ENCODE measurements at places on chromosomes 7 and 10.

DNA sequence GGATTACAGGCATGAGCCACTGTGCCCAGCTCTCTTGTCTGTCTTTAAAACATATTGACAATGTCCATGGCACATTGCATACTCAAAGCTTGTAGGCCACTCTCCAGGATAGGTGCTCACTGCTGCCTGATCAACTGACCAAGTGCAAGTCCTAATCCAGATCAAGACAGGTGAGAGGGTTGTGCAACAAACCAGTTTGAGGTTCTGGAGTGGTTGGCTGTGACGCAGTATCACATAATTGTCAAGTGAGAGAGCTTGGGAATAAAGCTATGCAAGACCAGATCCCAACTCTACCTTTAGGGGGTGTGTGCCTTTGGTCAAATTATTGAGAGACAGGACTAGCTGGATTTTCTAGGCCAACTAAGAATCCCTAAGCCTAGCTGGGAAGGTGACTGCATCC lies 43.0 kb upstream of the OPN4 start:
- no peak for DNase-seq

GRCh38 chr7:7920481-7920880 lies 48.1 kb upstream of the GLCCI1 start:
- no peak for DNase-seq

DNA sequence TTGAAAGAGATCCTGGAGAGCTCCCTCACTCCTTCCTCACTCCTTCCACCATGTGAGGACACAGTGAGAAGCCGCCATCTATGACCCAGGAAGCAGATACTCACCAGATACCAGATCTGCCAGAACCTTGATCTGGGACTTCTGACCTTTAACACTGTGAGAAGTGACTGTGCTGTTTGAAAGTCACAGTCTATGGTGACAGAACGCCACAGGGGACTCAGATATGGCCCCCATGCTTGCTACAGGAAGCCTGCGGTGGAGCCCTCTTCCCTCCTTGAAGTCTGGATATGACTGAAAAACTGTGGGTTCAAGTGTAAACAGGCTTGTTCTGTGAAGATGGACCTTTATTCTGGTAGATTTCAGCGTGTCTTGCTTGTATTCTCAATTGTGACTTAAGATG lies 297.8 kb downstream of the KLF6 start:
- no peak for DNase-seq

DNA sequence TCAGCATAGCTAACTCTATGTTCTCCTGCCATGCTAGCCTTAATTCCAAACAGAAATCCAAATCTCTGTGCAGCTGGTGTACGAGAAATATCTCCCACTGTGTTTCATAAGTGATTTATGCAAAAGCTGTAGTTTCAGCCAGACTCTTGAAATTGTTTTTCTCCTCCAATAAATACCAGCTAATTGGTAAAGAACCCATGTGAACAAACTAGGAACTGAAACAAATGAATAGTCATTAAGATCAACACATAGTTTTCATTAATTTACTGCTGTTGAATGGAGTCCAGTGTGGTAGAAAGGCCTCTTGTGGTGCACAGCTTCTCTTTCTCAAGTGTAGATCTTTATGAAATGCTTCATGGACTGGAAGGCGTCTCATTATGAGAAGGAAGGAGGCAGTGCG lies 18.4 kb downstream of the PPP1R17 start:
- DNase-seq, result no peak

DNA sequence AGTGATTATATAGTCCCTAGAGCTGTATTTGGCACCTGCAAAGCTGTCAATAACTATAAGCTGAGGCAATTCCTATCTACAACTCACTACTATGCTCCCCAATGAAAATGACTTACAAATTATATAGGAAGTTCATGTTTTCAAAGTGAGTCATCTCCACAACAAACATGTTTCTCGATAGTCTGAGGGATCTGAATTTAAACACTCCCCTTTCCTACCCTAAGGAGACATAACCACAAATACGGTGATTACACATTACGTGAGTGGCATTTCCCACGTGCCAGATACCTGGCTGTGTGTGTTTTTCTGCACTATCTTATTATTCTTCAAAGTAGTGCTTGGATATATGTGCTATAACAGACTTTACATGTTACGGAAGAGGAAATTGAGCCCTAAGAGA lies 122.5 kb upstream of the C1QL3 start:
- DNase-seq, result no peak

DNA sequence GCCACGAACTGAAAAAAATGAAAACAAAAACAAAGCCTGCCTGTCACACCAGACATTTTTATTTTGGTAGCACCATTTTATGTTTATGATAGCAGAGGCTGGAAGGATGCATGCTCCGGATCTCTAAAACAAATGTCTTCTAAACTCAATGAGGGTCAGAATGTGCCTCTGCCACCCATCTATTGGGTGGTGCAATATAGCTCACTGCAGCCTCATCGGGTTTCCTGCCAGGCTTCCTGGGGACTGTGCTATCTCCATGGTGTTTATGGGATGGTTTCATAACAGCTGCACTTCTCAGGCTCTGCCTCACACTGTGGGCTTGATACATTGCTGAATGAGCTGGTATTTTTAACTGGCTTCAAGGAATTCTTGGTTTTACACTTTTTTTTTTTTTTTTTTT lies 94.4 kb downstream of the ITIH5 start:
- DNase-seq, result no peak

GRCh38 chr7:158076215-158076614 lies 511.4 kb downstream of the PTPRN2 start:
- no peak for DNase-seq

DNA sequence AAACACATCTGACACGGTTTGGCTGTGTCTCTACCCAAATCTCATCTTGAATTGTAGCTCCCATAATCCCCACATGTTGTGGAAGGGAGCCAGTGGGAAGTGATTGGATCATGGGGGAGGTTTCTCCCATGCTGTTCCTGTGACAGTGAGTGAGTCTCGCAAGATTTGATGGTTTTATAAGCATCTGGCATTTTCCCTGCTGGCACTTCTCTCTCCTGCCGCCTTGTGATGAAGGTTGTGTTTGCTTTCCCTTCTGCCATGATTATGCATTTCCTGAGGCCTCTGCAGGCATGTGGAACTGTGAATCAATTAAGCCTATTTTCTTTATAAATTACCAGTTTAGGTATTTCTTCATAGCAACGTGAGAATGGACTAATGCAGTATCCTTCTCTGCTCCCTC lies 5.9 kb upstream of the HTR5A start:
- DNase-seq, result no peak

GRCh38 chr10:71211053-71211452 lies 1.3 kb upstream of the UNC5B start:
- DNase-seq, result no peak

- DNase-seq, result no peak
Observed at GRCh38 chr10:126977216-126977615, 72.0 kb downstream of the DOCK1 start.

GRCh38 chr10:25614652-25615051 lies 319.4 kb upstream of the MYO3A start:
- DNase-seq, result no peak

DNA sequence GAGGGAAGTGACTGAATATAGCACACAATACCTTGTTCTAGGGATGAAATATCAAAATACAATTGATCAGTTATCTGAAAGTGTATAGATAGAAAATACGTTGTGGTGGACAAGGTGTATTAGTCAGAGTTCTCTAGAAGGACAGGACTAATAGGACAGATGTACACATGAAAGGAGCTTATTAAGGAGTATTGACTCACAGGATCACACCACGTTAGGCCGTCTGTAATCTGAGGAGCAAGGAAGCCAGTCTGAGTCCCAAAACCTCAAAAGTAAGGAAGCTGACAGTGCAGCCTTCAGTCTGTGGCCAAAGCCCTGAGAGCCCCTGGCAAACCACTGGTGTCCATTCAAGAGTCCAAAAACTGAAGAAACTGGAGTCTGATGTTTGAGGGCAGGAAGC lies 406.1 kb downstream of the MDFIC start:
- no peak for DNase-seq

GRCh38 chr10:75825661-75826060 lies 394.2 kb downstream of the LRMDA start:
- DNase-seq, result no peak

- DNase-seq, result no peak
Observed at GRCh38 chr10:72461085-72461484, 106.4 kb upstream of the DNAJB12 start.

DNA sequence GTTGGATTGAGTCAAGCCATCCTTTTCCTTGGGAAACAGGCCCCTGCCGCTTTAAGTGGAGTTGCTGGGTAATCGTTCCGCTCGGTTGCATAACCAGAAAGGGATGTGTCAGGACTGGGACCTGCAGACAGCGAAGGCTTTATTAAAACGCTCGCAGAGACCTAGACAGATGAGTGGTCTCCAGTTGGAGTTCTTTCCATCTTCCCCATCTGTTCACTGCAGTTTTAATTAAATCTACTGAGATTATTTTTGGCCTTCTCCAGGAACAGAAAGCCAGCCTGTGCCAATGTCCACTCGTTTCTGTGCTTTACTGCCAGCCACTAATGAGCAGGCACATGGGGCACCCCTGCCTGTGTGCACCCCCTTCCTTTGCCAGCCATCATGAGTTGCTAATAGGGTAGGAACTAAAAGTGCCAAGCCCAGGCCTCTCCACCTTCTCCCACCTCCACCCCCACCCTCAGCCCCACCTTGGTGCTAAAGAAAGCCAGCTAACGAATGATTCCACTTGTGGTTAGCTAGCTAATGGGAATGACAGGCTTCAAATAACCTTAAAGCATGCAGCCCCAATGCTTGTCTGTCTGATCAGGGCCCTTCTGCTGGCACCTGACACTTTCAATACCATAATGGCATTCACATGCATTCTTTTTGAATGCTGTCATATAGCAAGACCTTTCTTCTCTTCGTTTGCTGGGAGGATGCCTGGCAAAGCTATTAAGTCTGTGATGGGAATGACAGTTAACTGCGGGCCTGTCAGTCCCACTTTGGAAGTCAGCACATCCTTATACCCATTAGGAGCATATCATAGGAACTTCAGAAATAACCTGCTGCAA lies 556.8 kb upstream of the GALNT17 start:
- DNase-seq, result no peak

DNA sequence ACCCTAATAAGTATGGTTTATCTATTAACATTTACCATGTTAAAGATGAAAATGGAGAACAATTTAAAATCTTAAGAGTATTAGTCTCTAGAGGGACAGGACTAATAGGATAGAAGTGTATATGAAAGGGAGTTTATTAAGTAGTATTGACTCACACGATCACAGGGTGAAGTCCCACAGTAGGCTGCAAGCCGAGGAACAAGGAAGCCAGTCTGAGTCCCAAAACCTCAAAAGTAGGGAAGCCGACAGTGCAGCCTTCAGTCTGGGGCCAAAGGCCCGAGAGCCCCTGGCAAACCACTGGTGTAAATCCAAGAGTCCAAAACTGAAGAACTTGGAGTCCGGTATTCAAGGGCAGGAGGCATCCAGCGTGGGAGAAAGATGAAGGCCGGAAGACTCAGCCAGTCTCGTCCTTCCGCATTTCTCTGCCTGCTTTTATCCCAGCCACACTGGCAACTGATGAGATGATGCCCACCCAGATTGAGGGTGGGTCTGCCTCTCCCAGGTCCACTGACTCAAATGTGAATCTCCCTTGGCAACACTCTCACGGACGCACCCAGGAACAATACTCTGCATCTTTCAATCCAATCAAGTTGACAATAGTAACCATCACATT lies 140.8 kb upstream of the FAM20C start:
- no peak for DNase-seq

DNA sequence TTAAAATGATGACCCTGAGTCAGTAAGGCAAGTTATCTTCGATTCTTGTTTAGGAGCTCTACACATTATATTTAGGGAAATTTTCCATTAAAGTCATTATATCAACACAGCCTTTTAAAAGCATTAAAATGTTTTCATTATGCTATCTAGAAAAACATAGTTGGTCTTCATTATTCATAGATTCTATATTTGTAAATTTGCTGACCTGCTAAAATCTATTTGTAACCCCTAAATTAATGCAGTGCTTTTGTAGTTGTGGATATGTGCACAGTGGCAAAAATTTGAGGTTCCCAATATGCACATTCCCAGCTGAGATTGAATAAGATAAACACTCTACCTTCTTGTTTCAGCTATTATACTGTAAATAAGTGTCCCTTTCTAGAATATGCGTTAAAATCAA lies 81.1 kb downstream of the KIF20B start:
- no peak for DNase-seq

Data from activated naive CD4-positive, alpha-beta T cell (primary cell).